ENCODE measurements at places on chromosomes 12 and 14.

DNA sequence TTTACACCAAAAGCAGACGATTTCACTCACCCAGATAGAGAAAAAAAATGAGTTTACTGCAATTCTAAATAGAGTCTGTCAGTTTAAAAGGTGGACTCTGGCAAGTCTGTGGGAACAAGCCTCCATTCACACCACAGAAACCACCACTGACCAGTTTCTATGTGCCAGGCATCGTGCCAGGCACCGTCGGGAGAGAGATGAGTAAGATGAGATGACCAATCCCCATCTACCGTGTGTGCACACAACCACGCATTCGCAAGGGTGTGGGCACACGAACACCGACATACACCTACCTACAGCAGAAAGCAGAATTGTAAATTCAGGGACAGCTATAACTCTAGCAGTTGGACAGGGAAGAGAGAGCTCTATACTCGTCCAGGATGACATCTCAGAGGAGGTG lies 58.3 kb downstream of the PRIMA1 start:
- no peak overlapping the region for H3K27ac ChIP-seq
- H3K36me3 ChIP-seq, result no peaks in the 10 kb centered on the region
- no peaks in the 10 kb centered on the region for H3K4me1 ChIP-seq
- DNase-seq, result no peak
- H3K4me3 ChIP-seq, result no peak overlapping the region

DNA sequence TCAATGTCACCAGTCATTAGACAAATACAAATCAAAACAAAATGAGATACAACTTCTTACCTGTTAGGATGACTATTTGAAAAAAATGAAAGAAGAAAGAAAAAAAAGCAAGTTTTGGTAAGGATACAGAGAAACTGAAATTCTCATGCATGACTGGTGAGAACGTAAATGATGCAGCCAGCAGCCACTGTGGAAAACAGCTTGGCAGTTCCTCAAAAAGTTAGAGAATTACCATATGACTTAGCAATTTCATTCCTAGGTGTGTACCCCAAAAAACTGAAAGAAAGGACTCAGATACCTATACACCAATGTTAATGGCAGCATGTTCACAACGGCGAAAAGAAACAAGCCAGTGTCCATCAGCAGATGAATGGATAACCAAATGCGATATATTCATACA lies 26.6 kb downstream of the NINJ2 start:
- no peak overlapping the region for H3K27ac ChIP-seq
- peaks cover under 1% of the 10 kb centered on the region for H3K36me3 ChIP-seq
- no peak for DNase-seq
- peaks cover 29% of the 10 kb centered on the region for H3K4me1 ChIP-seq

DNA sequence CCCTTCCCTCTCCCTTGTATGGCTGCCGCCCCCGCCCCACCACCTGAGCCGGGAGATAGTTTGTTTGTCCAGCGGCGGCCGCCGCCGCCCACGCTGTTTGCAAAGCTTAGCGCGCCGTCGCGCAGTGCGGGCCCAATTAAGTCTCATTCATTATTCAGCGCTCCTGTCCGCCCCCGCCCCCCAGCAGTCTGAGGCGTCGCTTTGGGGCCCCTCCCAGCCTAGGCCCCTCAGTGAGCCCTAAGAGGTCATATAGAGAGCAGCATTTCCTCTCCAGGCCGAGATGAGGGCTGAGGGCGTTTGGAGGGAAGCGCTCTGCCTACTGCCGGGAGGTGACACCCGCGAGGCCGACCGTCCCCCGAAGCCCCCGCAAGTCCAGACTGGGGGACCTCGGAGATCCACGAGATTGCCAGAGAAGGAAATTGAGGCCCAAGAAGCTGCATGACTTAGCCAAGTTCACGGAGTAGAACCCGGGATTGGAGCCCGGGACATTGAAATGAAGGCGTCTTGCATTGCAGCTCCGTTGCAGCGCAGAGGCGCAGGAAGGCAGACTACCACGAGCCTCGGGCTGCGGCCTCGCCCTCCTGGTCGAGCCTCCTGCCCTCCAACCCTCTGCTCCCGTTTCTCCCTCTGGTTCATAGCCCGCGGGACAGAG lies at the start of gene DNAJC22:
DNAJC22 (plus strand) TSS at position 230 of the 652 bp plus-strand sequence. CDS start 1,985 bp downstream, outside the sequence.
- no peak for DNase-seq
- H3K4me3 ChIP-seq, result peak within 1 kb of the TSS; percentile 83
- peaks cover 12% of the 10 kb centered on the region for H3K36me3 ChIP-seq
- peaks cover 34% of the 10 kb centered on the region for H3K4me1 ChIP-seq

- H3K36me3 ChIP-seq, result peaks cover 3% of the 10 kb centered on the region
- no peak for DNase-seq
- H3K4me1 ChIP-seq, result peaks cover 6% of the 10 kb centered on the region
- H3K27ac ChIP-seq, result no peak overlapping the region
- H3K27me3 ChIP-seq, result peaks cover 69% of the 10 kb centered on the region
Measured at GRCh38 chr14:101560534-101561113, 671 bp upstream of the DIO3 start.

- no peaks in the 10 kb centered on the region for H3K36me3 ChIP-seq
- DNase-seq, result no peak
- H3K4me3 ChIP-seq, result no peak overlapping the region
- H3K27ac ChIP-seq, result no peak overlapping the region
Measured at GRCh38 chr12:99039367-99040120, 394.5 kb downstream of the APAF1 start.

All from central memory CD8-positive, alpha-beta T cell (primary cell).